ENCODE measurements at places on chromosomes 2 and 18.

GRCh38 chr2:47518497-47519146 is 115.7 kb downstream of the MSH2 start:
- DNase-seq: no peak

- no peak for DNase-seq
Measured at GRCh38 chr2:119914266-119914665, 98.6 kb upstream of the EPB41L5 start.

DNA sequence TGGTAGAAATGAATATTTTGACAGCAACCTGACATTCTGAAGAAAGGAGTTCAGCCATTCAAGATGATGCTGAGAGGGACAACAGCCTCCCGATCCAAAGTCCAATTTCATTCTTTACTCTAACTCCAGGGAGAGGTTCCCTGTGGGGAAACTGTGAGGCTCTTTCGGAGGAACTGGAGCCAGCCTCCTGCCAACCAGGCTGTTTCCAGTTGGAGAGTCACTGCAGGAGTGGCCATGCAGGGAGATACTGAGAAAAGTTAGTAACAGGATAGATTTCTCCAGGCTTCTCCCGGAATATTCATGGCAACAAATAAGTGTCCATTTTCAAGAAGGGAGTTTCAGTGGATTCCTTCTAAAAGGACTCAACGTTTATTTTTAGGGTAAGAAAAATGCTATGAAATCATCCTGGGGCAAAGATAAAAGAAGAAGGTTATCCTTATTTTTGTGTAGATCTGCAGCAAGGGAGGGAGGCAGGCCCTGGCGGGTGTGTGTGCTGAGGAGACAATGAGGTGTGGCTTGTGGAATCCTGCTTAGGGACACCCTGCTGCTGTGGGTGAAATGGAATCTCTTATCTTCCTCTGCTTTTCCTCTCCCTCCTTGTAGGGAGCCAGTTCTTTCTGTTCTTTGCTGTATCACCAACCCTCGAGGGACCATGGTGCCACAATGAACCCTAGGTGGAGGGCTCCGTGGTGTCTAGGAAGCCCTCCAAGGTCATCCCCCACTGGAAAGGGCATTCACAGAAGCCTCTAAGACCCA is 18.1 kb downstream of the KLHL14 start:
- DNase-seq: no peak

- DNase-seq: no peak
Measured at GRCh38 chr18:44835703-44836102, 155.0 kb downstream of the SETBP1 start.

- DNase-seq: no peak
Measured at GRCh38 chr2:240603081-240603835, 16.7 kb downstream of the CAPN10 start.

DNA sequence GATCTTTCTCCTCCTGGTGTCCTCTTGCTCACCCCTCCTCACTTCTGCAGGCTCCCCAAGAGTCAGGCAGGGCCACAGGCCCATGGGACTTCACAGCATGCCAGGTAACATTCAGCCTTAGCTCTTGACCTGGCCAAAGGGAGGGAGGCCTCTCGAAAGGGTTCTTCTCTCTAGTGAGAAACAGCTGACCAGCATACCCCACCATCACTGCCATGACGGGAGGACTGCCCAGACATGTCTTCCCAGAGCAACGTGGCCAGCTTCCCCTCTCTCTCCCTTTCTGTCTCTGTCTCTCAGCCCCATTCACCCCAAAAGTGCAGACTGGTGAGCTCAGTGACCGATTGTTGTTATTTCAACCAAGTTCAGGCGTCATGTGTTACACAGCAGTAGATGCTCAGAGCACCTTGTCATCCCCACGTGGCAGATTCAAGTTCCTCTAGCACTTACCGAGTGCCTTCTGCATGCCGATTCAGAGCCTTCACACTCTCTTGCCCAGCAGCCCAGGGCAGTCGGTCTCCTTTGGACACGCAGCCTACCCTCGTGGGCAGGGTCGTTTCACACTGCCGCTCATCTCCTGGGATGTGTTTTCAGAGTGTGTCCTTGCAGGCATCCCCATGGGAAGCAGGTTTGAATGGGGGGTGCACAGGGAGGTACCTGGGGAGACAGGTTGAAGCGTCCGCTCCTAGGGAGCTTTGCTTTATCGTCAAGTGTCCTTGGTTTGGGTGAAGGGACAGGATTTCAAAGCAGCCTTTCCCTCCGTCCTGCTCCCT is 259.9 kb downstream of the NDUFA10 start:
- DNase-seq: no peak

DNA sequence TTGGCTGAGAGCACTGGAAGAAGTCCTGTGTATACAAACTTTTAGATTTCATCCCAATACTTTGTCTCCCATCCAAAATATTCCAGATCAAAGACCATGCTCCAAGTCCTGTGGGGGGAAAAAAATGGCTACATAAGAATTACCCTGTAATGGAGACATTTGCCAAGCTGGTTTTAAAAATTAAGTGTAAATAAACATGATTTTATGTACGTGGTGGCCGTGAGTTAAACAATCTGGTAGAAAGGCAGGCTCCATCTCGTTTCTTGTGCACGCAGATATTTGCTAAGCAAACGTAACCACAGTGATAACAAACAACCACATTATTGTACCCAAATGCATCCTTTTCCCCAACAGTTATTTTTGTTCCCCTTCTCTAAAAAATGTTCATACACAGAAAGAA is 176.4 kb downstream of the ZNF516 start:
- no peak for DNase-seq

GRCh38 chr2:25912851-25913695 is 34.8 kb upstream of the ASXL2 start:
- DNase-seq: no peak

- DNase-seq: no peak
Measured at GRCh38 chr18:22490429-22490846, 72.7 kb upstream of the CTAGE1 start.

DNA sequence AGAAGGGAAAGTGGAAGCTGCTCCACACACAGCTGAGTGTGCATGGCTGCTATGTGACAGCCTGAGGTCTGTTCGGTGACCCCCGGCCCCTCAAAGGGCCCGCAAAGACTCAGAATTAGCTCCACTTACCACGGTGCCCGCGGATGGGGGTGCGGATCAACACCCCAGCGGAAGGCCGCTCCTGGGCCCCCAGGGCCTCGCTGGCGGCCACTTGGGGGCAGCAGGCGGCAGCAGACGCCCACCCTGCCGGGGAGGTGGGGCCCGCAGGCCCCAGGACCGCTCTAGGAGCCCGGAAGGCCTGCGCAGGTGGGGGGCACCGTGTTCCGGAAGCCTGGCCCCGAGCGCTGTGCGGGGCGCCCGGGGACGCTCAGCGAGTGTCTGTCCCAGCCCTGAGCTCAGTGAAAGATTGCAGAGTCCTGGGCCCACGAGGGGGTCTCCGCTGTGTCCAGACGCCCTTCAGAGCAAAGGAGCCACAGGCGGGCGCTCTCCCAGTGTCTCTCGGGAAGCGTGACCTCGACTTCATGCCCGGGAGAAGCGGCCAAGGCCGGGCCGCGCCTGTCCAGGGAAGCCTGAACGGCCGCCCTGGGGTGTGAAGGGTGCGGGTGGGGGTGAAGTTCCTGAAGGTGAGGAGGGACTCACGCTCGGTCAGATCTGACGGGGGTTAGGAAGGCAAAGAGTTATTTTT is 118.7 kb downstream of the VAPA start:
- DNase-seq: no peak

- DNase-seq: no peak
Measured at GRCh38 chr18:9177031-9177430, 40.5 kb downstream of the ANKRD12 start.

DNA sequence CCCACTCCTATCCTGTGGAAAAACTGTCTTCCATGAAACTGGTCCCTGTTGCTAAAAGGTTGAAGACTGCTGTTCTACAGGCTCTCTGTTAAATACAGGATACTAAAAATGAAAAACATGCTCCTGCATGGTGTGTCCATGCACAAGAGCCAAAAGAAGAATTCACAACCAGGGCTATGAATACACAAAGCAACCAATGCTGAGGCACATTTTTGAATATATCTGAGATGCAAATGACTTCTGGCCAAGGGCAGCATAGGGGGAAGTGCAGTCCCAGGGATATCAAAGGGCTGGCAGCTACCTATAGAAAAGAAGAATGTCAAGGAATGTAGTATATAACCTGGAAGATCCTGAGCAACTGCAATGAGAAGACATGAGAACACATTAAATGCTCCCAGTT is 6.6 kb downstream of the NEMP2 start:
- DNase-seq: no peak

- DNase-seq: no peak
Measured at GRCh38 chr2:63124850-63125249, 74.2 kb downstream of the OTX1 start.

DNA sequence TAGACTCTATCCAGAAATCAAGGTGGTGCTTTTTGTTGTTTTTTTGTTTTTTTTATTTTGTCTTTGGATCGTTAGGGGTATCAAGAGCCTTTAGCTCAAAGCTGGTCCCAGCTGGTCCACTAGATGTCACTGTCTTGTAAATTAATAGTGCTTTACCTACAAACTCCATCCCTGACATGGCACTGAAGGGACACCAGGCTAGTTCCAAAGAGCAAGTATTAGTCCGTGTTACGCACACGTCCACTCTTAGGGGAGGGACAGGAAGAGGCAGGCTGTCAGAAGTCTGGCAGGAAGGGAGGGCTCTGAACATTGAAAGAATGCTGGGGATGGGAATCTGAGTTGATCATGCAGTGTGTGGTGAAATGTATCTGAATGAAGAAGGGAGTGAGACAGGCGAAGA is 85.9 kb upstream of the CCBE1 start:
- DNase-seq: no peak

- no peak for DNase-seq
Measured at GRCh38 chr2:55049821-55050099, 491 bp downstream of the RTN4 start.

GRCh38 chr2:75379476-75380210 is 180.3 kb upstream of the TACR1 start:
- no peak for DNase-seq

DNA sequence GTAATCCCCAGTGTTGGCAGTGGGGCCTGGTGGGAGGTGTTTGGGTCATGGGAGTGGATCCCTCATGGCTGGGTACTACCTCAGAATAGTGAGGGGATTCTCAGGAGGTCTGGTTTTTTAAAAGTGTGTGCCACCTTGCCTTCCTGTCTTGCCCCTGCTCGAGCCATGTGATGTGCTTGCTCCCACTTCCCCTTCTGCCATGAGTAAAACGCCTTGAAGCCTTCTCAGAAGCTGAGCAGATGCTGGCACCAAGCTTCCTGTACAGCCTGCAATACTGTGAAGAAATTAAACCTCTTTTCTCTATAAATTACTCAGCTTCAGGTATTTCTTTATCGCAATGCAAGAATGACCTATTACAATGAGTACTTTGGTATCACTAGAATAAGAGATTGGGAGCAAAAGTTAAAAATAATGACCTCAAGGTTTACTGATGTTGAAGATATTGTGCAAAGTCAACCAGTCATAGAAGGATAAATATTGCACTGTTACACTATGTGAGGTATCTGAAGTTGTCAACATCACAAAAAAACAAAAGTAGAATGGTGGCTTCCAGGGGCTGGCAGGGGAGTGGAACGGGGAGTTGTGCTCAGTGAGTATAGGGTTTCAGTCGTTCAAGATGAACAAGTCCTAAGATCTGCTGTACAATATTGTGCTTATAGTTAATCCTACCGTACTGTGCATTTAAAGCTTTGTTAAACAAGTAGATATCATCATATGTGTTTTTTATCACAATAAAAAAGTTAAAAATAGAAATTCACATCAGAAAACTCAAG is 938.3 kb upstream of the CNTNAP5 start:
- DNase-seq: no peak

GRCh38 chr2:30439296-30439695 is 7.8 kb upstream of the LCLAT1 start:
- DNase-seq: no peak

- DNase-seq: no peak
Measured at GRCh38 chr18:44771956-44772917, 91.5 kb downstream of the SETBP1 start.

DNA sequence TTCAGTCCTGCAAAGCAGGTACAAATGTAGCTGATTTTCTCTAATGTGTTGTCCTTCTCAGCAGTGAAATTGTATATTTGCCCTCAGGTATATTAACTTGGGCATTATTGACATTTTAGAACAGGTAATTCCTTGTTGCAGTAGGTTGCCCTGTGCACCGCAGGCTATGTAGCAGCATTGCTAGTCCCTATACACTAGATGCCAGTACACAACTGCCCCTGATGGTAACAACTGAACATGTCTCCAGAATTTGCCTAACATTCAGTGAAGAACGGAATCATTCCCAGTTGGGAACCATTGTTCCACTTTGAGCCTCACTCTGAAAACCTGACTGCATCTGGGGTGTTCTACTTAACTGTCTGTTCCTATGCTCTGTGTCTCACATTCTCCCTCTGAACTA is 23.1 kb upstream of the TFPI start:
- no peak for DNase-seq

DNA sequence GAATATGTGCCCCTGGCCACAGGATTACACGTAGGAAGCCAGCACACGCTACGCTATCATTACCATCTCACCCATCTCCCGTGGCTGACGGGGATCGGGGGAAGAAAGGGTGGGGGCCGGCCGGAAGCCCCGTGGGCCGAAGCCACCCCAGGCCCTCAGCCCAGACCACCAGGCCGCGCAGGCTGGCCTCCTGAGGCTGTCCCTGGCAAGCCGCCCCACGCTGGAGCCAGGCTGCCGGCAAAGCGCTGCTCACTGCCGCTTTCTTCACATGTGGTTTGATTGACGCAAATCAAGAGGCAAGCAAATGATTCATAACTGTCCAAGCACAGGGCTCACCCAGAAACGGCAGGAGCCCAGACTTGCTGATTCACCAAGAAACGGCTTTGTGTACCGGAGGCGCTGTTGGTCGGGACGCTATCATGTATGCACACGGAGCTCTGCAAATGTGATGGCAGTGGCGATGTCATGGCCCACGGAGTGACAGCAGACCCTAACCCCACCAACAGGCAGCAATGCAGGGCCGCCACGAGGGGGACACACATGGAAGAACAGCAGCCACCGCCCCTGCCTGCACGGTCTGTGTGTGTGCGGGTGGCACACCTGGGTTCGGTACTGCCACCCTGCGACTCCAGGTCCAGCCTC is 125.7 kb downstream of the HDAC4 start:
- DNase-seq: peak; percentile 79

DNA sequence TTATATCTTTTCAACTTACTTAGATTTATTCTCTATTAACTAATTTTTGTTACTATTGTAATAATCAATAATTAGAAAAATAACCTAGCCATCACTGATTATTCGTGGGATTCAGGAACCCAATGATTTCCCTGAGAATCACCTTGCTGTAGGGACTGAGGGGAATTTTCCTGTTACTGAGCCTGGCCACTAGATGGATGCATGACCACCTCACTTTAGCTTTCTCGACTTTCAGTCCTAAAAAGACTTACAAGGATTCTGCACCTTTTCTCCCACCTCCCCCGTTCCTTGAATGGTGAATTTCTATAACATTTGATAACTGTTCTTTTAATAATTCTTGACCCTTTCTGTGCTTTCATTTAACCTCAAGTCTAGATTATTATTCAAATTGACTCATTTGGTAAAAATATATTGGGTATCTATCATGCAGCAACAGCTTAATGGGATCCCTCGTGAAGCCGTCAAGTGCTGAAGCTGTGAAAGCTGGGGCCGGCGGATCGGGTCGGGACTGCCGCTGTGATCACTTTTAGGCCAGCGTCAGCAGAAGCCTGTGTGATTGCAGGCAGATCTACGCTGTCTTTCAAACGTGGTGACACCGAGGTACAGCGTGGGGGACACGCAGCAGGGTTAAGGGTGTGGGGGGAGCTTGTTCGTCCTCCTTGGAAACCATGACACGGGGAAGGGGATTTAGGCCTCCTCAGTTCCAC is 38.8 kb upstream of the TMEM18 start:
- DNase-seq: no peak

- no peak for DNase-seq
Measured at GRCh38 chr2:32166115-32166574, 481 bp downstream of the SLC30A6 start.

GRCh38 chr2:209044307-209044706 is 379.5 kb upstream of the MAP2 start:
- no peak for DNase-seq

Measured in effector memory CD8-positive, alpha-beta T cell (primary cell).